Posterior vena cava (tissue), 2 donors: ENCODE measurements at places on chromosomes 6 and 20. TPM values are rescaled to one million over a fixed set of nuclear protein-coding genes. Genes with fewer than 3 reads are reported as not detected.

HRH3 gene
- not detected for total RNA-seq

NOX3 gene
- total RNA-seq, result not detected

DNA sequence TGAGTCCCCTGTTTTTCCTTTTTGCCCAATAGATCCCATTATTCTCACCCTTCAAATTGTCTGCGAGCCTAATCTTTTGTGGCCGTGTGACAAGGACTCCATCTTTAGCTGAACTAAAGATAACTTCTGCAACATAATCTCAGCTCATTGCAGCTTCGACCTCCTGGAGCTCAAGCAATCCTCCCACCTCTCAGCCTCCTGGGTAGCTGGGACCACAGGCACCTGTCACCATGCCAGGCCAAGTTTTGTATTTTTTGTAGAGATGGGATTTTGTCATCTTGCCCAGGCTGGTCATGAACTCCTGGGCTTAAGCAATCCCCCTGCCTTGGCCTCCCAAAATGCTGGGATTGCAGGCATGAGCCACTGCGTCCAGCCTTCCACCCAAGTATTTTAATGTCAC is 161.0 kb downstream of the GJA1 start:
- DNase-seq, result no peak

GRCh38 chr6:137222381-137222780 is 3.2 kb upstream of the IFNGR1 start:
- no peak for DNase-seq

DNA sequence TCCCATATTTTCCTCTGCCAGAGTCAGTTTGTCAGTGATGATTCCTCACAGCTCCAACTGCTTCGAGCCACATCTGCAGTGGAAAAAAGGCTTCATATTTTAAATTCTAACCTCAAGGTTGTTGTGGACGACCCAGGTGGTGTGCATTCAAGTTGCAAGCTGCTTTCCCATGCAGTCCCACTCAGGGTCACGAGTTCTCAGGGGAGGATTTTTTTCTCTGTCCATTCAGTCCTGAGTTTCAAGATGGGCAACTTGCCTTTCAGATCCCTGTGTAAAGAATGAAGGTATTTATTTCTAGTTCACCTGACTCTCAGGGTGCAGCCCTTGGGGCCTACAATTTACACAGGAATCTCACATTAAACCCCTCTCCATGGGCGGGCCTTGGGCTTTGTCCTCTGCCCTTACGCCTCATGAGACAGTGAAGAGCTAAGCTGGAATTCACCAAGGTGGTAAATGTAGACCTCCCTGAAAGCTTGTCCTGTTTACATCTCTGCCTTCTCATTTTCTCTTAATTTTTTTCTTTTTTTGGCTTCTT is 65.9 kb downstream of the TPD52L1 start:
- no peak for DNase-seq

DNA sequence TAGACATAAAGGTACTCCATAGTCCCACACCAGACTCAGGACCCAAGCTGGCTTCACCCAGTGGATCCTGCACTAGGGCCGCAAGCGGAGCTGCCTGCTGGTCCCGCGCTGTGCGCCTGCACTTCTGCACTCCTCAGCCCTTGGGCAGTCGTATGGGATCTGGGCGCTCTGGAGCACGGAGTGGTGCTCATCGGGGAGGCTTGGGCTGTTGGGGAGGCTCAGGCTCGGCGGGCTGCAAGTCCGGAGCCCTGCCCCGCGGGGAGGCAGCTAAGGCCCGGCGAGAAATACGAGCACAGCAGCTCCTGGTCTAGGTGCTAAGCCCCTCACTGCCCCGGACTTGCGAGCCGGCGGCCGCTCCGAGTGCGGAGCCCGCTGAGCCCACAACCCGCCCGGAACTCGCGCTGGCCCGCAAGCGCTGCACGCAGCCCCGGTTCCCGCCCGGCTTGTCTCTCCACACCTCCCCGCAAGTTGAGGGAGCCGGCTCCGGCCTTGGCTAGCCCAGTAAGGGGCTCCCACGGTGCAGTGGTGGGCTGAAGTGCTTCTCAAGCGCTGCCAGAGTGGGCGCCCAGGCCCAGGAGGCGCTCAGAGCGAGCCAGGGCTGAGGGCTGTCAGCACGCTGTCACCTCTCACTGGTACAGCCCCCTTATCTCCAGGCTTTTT is 33.4 kb upstream of the GCNT2 start:
- no peak for DNase-seq

DNA sequence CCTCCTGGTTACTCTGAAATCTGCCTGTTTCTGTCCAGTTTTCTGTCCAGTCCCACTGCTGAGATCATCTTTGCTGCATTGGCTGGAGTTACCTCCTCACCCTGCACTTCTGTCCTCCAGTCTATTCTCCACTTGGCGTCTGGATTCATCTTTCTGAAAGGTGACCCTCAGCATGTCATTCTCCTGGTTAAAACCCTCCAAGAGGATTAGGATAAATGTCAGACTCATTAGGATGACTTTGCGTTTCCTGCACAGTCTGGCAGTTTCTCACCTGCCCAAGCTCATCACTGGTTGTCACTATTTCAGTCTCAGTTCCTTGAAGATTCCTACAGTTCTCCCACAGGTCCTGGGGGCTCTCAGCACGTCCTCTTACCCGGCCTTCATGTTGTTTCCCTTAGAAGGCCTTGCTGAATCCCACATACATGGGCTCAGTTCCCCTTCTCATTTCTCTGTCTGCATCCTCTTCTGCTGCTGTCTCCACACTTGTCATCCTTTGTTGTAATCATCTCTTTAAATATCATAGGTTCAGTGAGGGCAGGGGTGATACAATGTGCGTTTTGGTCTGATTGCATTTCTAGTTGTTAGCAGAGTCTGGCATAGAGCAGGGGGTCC is 374.8 kb downstream of the QKI start:
- no peak for DNase-seq
